ENCODE measurements at places on chromosomes 2 and 18.

DNA sequence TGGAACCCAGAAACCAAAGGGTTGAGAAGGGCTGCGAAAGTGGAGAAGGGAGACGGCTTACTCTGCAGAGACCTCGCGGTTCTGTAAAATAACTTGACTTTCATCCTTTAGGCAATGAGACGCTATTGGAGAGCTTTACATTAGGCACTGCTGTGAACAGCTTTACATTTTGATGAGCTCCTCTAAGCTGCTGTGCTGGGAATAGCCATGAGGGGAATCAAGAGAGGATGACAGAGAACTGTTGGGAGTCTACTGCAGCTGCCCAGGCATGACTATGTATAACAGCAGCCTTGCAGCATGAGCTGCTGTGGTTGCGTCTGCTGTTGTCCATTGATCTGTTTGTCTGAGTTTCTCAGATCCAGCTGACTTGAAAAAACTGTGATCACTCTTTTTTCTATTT, 310.8 kb upstream of the MAP2 start:
- DNase-seq = no peak

GRCh38 chr2:238235331-238235732, 4.5 kb downstream of the HES6 start:
- no peak for DNase-seq

DNA sequence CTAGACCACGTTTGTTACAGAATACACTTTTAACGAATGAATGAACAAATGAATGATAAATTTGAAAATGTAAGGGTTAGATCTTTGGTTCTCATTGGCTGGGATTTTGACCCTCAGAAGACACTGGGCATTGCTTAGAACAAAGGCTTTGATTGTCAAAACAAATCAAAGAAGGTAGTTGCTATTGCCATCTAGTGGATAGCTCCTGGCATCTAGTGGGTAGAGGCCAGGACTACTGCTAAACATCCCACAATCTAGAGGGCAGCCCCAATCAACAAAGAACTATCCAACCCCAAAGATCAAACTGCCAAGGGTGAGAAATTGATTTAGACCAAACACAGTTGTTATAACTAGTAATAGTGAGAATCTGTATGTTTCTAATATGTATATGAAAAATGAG, 552.3 kb downstream of the KCNJ3 start:
- DNase-seq = no peak

DNA sequence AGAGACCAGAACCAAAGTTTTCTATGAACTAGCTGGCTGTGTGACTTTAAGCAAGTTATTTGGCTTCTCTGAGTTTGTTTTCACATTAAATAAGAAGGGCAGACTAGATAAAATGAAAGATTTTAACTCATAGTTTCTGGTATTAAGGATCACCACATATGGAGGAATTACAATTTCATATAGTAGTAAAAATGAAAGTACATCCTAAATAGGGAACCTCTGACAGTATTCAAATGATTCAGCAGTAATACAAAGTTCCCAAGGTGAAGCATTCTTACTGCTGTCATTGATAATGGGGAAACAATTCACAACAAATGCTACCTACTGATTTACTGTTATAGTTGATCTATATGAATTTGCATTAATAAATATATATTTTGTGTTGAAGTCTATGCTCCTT, 170.3 kb upstream of the VRK2 start:
- no peak for DNase-seq

Measured in activated gamma-delta T cell treated with Interleukin-2 at 50 U/mL for 16 hours (primary cell).